Activated T-cell treated with anti-CD3 and anti-CD28 coated beads, Interleukin-2, amount 50 U/mL, for 4 hours (primary cell): ENCODE measurements at places on chromosomes 7 and 10. TPM values are rescaled to one million over a fixed set of nuclear protein-coding genes. Genes with fewer than 3 reads are reported as not detected.
A peak's percentile ranks its signal among the peaks of the same experiment; 100 is the strongest.

GRCh38 chr7:155003092-155003375 is at the start of gene PAXIP1:
PAXIP1 (minus strand) TSS chr7:155003124; CDS start chr7:155002929, 195 bp downstream.
- peak; percentile 56 for DNase-seq

CACUL1 gene
- 33.5 TPM for total RNA-seq

ZNF727 gene
- total RNA-seq, result not detected

OR13A1 gene
- total RNA-seq, result not detected

NODAL gene
- not detected for total RNA-seq
